ENCODE measurements at places on chromosomes 3 and 15.

GRCh38 chr3:16050641-16051467, 123.6 kb upstream of the GALNT15 start:
- no peak for DNase-seq

- DNase-seq: no peak
Observed at GRCh38 chr3:189677667-189678066, 46.5 kb downstream of the TP63 start.

DNA sequence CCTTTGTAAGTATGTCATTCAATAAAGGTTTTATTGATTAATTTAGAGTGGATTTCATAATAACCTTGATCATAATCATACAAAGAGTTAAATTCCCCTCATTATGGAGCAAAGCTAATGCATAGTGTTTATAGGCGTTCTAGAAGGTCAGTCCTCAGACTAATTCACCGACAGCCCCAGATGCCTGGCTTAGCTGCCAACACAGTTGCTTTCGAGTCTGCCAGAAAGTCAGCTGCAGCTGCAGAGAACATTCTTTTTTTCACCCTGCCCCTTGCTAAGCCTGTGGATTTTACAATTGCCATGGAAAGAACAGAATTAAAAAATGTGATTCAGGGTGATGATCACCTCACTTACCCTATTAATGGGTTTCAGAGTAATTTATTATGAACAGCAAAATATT, 21.2 kb downstream of the CADM2 start:
- DNase-seq: no peak

DNA sequence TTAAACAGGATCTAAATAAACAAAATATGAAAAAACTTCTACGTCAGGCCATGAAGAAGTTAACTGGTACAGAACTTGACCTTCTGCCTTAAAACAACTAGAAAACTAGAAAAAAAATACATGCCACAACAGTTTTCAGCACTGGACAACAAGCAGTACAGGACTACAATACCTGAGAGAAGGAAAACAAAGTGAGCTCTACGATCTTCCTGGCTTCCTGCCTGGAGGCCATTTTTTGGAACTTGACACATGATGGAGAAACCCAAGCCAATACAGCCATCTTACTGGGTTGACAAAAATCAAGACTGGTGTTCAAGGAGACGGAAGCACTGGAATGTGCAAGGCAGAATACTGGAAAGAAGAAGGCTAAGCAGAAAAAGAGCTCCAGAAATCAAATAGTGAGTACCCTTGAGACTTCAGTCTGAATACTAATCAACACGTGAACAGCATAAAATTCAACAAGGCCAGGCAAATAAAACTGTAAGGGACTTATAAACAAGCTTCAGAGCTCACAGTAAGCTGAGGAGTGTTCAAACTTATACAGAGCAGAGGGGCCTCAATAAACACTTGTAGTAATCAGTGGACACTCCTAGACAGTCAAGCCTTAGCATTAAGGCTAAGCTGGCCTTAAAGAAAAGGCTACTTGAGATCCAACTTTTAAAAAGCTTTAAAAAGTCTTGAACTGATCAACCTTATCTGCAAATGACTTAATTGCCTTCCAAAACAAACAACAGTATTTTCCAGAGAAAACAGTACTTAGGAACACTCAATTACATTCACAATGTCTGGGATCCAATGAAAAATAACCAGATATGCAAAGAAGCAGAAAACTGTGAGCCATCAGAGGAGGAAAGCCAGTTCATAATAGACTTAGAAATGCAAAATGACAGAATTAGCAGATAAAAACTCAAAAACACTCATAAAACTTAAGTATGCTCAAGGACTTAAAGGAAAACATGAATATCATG, 63.2 kb downstream of the DLG1 start:
- no peak for DNase-seq

- DNase-seq: no peak
Observed at GRCh38 chr3:88209356-88209755, 59.6 kb downstream of the C3orf38 start.

DNA sequence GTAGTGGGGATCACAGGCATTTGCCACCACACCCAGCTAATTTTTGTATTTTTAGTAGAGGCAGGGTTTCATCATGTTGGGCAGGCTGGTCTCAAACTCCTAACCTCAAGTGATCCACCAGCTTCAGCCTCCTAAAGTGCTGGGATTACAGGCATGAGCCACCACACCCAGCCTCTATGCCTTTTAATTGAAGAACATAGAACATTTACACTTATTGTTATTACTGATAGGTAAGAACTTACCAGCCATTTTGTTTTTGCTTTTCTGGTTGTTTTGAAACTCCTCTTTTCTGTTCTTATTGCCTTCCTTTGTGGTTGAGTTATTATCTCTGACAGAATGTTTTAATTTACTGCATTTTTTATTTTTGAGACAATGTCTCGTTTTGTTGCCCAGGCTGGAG, 29.2 kb downstream of the PCNP start:
- DNase-seq: no peak

GRCh38 chr15:30903497-30904187, at the start of gene FAN1:
FAN1 (plus strand) TSS chr15:30903915; CDS start chr15:30904664, 749 bp downstream.
- DNase-seq: peak; percentile 75

DNA sequence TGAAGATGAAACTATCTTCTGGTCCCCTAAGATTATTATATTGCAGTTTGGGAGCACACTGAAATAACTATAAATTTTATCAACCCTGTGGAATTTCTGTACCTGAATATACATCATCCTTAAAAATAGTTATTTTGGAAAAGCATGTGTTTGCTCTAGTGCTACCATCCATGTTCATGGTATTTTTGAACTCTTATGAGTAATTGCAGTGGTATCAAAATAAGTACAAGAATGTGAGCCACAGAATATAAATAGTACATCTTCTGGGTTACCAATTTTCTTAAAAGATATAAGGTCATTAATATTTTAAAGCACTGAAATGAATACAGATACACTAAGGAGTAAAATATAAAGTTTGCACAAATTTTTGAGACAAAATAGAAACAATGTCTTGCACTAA, 206.5 kb downstream of the CBLB start:
- no peak for DNase-seq

DNA sequence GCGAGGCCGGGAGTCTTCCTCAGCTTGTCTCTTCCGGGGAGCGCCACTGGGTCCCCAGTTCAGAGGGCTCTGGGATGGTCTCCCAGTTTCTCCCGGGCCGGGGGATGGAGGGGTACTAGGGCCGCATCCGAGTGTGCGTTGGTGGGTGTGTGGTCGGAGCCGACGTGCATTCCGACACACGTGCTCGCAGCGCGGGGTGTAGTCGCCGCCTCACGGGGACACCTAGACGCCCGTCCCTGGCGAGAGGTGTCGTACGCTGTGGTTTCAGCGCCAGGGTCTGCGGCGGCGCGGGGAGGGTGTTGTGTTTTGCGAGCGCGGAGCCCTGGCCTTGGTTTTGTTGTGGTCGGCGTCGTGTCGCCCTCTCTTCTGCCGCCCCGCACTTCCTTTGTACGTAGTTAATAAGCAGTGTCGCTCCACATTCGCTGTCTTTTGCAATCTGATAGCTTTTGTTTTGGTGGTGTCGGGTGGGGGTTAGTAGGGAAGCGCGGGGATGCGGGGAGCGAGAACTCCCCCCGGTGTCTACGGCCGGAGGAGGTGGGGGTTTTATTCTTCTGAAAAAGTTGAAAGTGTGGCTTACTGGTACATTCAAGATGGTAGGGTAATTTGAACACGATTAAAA, 2.2 kb downstream of the IGF1R start:
- peak; percentile 41 for DNase-seq

- no peak for DNase-seq
Observed at GRCh38 chr15:63611177-63611576, 14.0 kb downstream of the FBXL22 start.

- no peak for DNase-seq
Observed at GRCh38 chr3:55686426-55687254, 199.5 kb upstream of the WNT5A start.

DNA sequence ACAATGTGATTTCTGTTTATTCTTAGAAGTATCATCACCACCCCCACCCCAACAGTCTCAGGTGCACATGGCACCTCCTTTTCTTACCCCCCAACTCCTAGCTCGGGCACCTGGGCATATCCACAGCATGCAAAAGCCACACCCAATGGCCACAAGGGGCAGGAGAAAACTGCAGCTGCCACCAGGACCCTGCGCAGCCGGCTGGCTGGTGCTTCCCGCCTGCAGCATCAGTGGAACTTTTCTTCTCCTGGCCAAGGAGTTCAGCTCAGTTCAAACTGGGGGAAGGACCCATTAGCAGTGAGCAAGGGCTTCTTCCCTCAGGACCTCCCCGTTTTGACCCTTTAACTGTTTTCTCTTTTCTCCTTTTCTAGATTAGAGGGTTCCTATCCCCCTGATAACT, 44.8 kb downstream of the TM4SF18 start:
- DNase-seq: no peak

DNA sequence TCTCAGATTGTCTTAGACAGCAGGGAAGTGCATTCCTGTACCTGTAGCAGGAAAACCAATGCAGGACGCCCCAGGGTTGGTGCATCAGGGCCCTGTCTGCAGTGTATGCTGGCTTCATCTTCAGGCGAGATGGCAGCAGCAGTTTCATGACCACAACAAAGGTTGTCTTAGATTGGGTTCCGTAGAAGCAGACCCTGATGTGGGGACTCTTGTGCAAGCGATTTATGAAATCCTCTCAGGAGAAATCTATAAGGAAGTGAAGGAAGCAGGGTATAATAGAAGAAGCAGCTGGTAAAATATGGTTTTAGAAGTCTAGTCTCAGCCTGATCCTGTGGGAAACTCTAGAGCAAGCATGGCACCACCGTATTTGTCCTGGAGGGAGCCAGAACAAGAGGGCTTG, 25.0 kb downstream of the DNAH1 start:
- no peak for DNase-seq

DNA sequence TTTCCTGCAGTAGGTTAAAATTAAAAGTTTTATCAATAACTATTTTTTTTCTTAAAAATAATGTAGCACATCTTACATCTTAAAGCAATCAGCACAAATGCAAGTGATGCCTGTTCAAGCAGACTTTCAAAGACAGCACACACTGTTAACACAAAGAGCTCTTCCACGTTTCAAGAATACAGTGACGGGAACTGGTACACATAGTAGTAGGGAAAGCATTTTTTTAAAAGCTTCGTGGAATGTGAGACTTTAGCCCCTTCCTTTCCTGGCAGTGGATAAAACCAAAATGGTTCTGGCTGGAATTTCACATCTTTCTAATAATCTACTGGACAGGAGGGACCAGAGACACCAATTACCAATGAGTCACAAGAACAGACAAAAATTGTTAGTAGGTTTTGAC, 33.5 kb upstream of the SLC2A2 start:
- DNase-seq: no peak

DNA sequence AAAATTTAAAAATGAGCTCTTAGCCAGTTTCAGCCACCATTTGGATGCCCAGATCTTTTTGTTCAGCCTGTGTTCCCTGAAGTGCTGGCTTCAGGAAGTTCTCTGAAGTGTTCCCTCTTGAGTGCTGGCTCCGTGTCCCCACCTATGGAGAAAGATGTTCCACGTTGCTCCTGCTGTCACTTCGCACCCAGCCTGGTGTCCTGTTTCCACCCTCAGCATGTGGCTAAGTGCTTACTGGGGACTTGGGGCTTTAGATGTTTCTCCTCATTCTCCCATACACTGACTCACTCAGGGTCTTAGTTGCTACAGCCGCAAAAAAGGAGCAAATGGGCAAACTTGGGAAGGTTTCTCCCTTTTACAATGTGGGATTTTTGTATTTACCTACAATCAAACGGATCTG, 16.6 kb downstream of the CHCHD6 start:
- no peak for DNase-seq

DNA sequence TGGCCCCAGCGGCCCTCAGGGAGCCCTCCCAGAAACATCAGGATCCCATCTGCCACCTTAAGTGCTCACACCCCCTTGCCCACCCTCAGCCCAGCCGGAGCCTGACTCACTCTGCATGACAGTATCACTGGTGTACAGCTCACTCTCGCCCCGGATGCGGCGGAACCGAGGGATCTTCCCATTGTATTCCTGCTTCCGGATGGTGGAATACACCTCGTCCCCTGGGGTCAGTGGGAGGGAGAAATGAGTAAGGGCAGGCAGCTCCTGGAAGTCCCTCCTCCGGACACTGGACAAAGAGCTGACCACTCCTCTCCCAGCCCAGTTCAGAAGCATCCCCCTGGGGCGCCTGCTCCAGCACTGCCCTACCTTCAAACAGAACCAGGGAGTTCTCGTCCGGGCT, 16.5 kb downstream of the SEMA7A start:
- DNase-seq: no peak

- DNase-seq: no peak
Observed at GRCh38 chr3:128503164-128503651, 10.2 kb upstream of the GATA2 start.

DNA sequence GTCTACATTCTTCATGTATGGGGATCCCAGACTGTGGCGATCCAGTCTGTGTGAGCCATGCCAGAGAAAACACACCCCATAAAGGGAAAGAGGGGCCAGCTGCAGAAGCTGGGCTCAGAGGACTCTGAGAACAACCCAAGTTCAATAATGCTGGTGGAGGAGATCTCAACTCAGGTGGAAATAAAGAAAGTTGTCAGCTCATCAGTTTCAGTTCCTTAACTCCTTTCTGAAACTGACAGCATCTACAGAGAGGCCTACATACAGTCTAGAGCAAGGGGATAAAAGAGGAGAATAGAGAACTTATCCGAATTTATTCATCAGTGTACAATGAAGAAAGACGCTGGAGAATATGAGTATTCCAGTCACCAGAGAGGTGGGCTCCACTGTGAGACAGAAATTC, 77.0 kb downstream of the NTRK3 start:
- no peak for DNase-seq

DNA sequence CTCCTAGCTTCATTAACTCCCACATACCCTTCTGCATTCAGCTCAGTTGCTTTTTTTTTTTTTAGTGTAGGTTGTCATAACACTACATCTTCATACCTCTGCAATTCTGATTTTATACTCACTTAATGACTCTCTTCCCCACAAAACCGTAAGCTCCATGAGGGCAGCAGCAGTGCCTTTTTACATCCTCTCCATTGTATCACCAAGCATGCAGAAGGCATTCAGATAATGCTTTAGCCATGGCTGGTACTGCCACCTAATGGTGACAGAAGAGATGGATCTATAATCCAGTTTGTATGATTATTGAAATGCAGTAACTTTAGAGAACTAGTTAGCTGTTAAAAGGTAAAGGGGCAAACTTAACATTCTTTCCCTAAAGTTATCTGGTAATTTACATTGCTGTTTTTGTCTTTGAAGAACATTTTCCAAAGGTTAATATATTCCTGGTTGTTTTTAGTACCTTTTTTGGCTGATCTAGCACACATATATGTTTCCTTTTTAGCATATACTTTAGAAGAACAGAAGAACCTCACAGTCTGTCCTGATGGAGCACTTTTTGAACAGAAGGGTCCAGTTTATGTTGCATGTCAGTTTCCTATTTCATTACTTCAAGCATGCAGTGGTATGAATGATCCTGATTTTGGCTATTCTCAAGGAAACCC, 36.8 kb downstream of the ATP1B3 start:
- DNase-seq: peak; percentile 56

DNA sequence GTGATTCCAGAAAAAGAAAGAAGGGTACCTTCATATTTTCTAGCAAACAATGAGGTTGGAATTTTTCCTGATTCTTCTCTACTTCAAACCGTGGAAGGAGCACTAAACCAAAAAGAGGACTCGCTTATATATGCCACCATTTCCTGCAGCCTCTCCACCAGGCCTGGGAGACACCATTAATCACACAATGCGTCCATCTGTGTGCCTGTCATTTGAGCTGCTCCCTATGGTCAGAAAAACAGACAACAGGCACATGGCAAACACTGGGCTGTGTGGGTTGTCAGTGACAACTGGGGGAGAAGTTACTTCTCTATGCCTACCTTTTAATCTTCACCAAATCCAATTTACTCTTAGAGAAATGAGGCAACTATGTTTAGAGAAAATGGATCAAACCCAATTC, 71.9 kb downstream of the NR2F2 start:
- no peak for DNase-seq

All from HEK293T (cell line).